Activated T-helper 2 cell treated with anti-CD3 and anti-CD28 coated beads, Interferon-gamma antibody, Interleukin-2, Interleukin-4, amounts not matched to agents 10 μg/mL and 5 μg/mL and 100 μg/mL, durations not matched to agents 14 hours and 24 hours and 36 hours (primary cell): ENCODE measurements at places on chromosomes 4 and X.

DNA sequence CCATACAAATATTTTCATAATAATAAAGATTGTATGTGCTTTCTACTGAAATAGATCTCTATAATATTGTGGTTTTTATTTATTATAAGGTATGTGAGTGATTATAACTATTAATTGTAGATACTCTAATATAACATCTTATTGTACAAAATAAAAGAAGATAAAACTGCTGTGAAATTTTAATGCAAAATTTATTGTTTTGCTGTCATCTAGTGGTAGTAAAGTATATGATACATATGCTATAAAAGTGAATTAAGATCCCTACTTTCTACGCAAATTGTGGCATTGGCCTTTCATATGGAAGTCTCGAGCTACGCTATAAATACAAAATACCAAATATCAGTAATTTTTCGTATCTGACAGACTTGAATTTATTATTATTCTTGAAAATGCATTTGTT, 19.3 kb downstream of the YIPF7 start:
- H3K27ac ChIP-seq, result no peak overlapping the region
- H3K36me3 ChIP-seq, result no peaks in the 10 kb centered on the region
- no peaks in the 10 kb centered on the region for H3K27me3 ChIP-seq
- H3K4me3 ChIP-seq, result no peak overlapping the region
- DNase-seq, result no peak

DNA sequence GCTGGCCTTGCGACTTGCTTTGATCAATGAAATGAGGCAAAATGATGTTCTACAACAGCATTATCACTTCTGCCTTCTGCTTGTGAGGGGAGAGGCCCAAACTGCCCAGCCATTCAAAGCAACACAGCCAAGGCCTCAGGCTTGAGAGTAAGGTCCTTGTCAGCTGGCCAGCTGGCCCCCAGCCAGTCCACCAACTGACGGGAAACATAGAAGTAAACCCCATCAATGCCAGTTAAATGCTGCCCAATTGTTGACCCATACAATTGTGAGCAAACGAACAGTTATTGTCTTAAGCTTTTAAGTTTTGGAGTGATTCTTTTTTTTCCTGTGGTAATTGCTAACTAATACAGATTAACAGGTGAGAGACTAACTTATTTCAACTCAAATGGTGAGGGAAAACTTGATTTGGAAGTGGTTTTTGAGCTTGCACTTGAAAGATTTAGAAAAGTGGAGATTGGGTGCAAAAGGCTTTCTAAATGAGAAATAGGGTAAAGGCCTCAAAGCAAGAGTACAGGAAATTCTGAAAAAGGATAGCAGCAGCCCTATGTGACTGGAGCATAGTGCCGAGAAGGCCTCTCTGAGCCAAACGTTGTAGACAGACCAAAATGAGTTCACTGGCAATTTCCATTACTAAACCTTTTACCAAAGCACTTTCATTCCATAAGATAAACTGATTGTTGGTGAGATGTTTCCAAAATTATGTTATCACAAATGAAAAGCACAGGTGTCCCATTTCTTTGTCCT, 66.9 kb downstream of the ARHGEF38 start:
- H3K4me3 ChIP-seq, result no peak overlapping the region
- DNase-seq, result no peak
- H3K27ac ChIP-seq, result no peak overlapping the region
- H3K4me1 ChIP-seq, result no peaks in the 10 kb centered on the region

DNA sequence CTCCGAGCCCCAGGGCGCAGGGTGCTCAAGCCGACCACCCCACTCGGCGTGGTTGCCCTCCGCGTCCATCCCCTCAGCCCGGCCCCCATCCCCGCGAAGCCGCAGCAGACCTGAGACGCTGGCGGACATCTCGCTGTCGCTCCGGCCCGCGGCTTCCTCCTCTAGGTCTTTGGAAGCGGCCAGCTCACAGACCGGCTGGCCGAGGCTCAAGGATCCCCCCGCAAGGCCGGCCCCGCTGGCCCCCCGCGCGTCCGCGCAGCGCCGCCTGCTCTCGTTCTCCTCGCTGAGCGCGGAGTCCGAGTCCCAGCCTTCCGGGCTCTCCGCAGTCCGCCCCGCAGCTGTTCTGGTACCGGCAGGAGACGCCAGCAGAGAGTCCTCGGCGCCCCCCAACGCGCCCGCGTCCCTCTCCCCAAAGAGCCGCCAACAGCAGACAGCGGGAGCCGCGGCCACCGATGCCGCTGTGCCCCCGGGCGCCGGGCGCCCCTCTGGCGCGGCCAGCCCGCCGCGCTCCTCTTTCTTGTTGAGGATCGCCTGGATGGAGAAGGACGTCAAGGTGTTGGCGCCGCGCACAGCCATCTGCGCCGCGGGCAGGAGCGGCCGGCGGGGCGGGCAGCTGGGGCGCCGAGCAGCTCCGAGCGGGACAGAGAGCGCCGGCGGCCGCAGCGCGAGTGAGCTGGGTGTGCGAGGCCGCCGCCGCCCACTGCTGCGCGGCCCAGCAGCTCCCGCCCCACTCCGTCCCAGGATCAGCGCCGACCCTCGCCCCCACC, at the start of gene NKX3-2:
TSS of gene NKX3-2 (minus strand) at position 670 of the 767 bp plus-strand sequence. CDS start at position 576, 94 bp downstream.
- H3K36me3 ChIP-seq, result peaks cover 10% of the 10 kb centered on the region
- DNase-seq, result no peak
- H3K27ac ChIP-seq, result peak within 1 kb of the TSS; percentile 58
- H3K4me3 ChIP-seq, result peak within 1 kb of the TSS; percentile 86
- H3K4me1 ChIP-seq, result peaks cover 31% of the 10 kb centered on the region

GRCh38 chr4:139301821-139302611, at the start of gene NDUFC1:
TSS of gene NDUFC1 (minus strand) at chr4:139302477. CDS start at chr4:139295798, 6,679 bp downstream.
- peaks cover 47% of the 10 kb centered on the region for H3K4me1 ChIP-seq
- H3K36me3 ChIP-seq, result peaks cover 51% of the 10 kb centered on the region
- H3K27me3 ChIP-seq, result no peaks in the 10 kb centered on the region
- DNase-seq, result peak; percentile 64

DNA sequence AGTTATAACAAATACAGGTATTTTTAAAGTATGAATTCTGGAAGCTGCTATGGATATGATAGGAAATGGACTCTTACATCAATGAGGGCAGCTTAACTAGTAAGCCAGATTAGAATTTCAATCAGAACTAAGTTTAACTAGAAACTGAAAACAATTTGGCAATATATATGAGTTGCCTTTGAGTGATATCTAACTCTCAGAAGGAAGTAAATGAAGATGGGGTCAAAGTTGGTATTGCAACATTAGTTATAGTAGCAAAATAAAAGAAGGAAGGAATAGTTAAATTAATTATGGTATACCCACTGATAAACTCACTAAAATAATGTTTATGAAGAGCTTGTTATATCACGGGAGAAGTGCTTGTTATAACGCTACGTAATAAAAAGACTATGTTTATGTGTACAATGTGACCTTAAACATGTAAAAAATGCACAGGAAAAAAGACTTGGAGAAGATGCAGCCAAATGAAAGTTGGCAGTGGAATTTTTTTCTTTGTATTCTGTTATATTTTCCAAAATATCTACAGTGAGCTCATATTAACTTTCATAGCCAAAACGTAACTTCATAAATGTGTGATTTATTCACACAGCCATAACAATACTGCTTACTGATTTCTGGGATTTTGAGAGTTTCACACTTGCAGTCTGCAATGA, 34.5 kb downstream of the PHKA2 start:
- no peak overlapping the region for H3K27ac ChIP-seq
- peaks cover 7% of the 10 kb centered on the region for H3K4me1 ChIP-seq
- no peak for DNase-seq
- peaks cover 12% of the 10 kb centered on the region for H3K36me3 ChIP-seq
- no peaks in the 10 kb centered on the region for H3K27me3 ChIP-seq
- H3K4me3 ChIP-seq, result no peak overlapping the region
